ENCODE measurements at places on chromosomes 1 and 21.

DNA sequence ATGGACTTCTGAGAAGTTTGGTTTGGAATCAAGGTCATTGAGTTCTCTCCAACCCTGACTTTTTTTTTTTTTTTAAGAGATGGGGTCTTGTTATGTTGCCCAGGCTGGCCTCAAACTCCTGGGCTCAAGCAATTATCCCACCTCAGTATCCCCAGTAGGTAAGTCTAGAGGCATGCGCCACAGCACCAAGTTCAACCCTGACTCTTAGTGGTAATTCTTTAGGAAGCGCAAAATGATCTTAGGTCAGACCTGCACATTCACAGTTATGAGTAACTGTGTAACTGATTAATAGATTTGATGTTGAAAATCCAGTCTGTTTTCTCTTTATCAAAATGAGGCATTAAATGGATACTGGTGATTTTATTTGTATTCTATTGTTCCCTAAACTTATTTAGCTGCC lies 95.9 kb downstream of the GREM2 start:
- no peak for DNase-seq

- DNase-seq: no peak
These were observed 30.4 kb downstream of the FHAD1 start for GRCh38 chr1:15277447-15277838.

DNA sequence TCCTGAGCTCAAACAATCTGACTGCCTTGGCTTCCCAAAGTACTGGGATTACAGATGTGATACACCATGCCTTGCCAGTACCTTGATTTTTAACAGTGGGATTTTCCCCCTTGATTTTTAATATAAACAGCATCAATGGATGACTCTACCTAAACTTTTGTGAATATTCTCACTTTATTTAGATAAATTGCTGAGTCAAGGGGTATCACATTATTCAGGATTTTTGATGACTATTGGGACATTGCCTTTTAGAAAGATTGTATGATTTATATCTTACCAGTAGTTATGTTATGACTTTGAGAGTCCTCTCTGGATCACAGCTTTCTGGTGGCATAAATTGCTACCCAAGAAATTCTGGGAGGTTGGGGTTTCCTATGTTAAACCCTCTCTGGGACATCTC lies 112.5 kb upstream of the SPAG17 start:
- no peak for DNase-seq

DNA sequence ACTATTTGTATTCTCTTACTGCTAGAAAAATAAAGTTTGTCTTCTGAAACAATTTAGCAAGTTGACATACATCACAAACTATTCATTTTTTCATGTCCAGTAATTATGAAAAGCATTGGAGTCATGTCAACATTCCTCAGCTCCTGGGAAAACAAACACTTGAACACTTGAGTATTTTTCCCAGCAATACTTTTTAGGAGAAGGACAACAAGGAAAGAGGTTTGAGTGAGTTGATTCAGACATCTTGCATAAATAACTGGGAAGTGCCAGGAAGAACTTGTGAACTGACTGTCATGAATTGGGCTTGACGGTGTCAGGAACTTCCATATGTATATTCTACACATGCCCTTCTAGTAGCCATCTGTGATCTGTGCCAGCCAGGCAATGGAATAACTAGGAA lies 195.6 kb downstream of the HMCN1 start:
- DNase-seq: no peak

DNA sequence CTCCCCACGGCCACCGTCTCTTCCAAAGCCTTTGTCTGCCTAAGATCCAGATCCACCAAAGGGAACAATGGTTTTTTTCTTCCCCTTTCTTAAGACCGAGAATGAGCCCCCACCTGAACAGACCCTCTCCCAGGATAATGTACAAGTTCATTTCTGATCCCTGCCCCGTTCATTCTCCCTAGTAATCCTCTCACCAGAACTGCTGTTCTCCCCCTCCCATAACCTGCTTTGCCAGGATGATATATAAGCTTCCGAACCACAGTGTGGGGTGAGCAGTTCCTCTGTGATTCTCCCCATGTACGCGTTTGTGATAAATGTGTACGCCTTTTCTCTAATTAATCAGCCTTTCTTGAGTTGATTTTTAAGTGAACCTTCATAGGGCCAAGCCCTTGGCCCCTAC lies 4.9 kb downstream of the RD3 start:
- DNase-seq: no peak

DNA sequence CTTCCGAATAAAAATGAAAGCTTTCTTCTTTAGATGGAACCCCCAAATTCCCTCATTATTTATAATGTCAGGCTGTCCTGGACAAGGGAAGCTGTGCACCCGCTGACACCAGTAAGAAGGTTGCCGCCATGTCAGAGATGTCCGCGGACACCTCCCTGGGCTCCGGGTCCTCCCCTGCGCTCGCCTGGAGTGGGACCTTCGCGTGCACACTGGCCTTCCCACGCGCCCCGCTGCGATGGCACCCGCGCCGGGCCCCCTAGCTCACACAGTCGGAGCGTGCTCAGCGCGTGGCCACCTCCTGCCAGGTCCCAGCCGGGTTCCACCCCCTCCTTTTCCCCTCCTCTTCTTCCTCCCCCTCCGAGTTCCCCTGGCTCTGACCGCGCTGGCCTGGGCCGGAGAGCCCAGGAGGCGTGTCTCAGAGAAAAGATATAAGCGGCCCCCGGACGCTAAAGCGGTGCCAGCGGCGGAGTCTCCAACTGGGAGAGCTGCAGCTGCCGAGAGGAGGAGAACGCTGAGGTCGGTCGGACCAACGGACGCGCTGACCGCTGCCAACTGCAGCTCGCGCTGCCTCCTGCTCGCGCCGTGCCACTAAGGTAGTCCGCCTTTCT lies at the start of gene G0S2:
Gene G0S2 (plus strand): TSS at position 456 of the 608 bp plus-strand sequence. CDS start 273 bp downstream, outside the sequence.
- no peak for DNase-seq

DNA sequence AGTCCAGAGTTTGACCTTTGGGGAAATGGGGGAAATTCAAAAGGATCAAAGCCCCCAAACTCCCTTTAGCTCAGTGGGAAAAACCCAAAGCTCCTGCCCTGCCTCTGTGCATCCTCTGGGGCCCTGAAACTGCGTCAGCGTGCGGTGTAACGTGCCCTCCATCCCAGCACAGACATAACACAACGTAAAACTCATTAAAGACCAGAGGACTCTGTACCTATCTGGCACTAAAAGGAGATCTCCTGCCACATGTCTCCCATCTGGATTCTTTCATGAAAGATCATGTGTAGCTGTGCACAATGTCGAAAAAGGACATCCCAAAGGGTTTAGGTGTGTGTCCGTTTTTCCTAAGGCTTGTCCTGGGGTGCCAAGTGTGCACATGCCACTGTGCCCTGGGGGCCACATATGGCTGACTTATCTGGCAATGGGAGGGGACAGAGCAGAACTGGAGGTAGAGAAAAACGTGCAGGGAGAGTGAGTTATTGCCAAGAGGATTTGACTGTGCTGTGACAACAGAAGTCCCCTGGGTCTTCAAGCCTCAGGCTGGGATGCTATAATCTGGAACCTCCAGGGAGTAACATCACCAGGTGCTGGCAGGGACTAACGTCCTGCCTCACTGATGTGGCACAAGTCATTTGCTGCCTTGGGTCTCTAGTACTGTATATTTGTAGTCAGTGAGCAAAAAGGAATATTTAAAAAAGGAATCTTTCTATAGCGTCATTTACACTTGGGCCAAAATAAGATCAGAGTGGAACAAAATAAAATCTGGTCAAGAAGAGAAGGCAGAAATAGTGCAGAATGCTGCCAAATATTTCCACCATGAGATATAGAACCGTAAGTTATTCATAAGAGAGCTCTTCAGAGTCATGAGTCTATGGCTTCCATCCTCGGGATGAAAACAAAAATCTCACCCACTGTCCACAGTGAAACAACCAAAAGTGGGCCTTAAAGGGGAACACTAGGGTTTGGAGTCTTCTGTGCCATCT lies 52.3 kb downstream of the ITPKB start:
- DNase-seq: no peak

DNA sequence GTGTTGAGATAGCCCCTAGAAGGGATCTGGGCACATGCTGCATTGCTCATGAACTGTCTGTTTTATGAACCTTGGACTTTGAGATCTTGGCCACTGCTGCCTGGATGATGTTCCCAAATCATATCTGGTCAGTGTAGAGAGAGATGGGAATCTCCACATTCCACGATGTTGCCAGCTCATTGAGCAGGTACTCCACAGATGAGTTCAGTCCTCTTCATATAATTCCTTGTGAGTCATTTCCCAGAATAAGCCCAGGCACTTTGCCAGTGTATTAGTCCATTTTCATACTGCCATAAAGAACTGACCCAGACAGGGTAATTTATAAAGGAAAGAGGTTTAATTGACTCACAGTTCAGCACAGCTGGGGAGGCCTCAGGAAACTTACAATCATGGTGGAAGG lies 254.0 kb upstream of the RUNX1 start:
- DNase-seq: no peak

- DNase-seq: no peak
These were observed 316.8 kb downstream of the NFIA start for GRCh38 chr1:61399199-61399598.

Measured in activated gamma-delta T cell (primary cell).